ENCODE measurements at places on chromosomes 7 and 10. TPM values are rescaled to one million over a fixed set of nuclear protein-coding genes. Genes with fewer than 3 reads are reported as not detected.

- no peaks in the 10 kb centered on the region for H3K4me1 ChIP-seq
- no peak overlapping the region for H3K4me3 ChIP-seq
- H3K36me3 ChIP-seq, result no peaks in the 10 kb centered on the region
- peaks cover 23% of the 10 kb centered on the region for H3K27me3 ChIP-seq
- no peak overlapping the region for H3K27ac ChIP-seq
These were observed 434.4 kb upstream of the MGMT start for GRCh38 chr10:129032372-129033313.

GRCh38 chr7:48106906-48107659 lies 18.0 kb downstream of the UPP1 start:
- no peaks in the 10 kb centered on the region for H3K36me3 ChIP-seq
- H3K27me3 ChIP-seq, result no peaks in the 10 kb centered on the region
- no peak overlapping the region for H3K27ac ChIP-seq
- peaks cover 4% of the 10 kb centered on the region for H3K4me1 ChIP-seq
- H3K4me3 ChIP-seq, result no peak overlapping the region

DNA sequence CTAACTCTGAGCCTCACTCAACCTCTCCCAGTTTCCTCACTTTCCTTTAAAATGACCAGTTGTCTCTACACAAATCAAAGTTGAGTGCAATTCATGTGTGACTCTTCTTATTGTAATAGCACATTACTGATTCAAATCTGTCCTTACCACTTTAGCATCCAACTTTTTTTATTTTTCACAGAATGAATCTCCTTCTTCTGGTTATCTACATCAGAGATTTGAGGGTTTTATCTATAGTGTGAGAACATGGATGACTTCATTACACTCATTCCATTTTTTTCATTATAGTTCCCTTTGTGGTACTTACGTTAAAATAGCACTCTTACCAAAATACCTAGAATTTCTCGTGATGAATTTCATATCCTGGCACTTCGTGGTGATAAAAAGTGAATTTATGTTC lies 43.3 kb downstream of the RTKN2 start:
- DNase-seq, result no peak
- H3K27me3 ChIP-seq, result no peaks in the 10 kb centered on the region
- H3K36me3 ChIP-seq, result no peaks in the 10 kb centered on the region
- H3K27ac ChIP-seq, result no peak overlapping the region

DNA sequence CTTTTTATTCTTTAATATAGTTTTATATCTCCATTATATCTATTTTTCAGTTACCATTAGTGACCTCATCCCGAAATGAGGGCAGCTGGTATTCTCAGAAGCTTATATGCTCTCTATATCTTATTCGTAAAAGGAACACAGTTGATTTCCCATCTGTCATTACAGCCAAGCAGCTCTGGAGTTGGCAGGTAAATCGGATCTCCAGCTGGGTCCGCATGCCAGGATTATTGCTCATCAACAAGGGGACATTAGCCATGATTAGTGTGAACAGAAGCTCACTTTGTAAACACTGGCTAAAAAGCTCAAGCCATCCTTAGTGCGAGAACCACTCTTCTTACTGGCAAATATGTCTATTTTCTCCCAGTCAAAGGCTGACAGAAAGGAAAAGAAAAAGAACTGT lies 180.3 kb downstream of the NPSR1 start:
- H3K27me3 ChIP-seq, result no peaks in the 10 kb centered on the region
- no peaks in the 10 kb centered on the region for H3K36me3 ChIP-seq
- DNase-seq, result no peak
- H3K4me1 ChIP-seq, result no peaks in the 10 kb centered on the region
- no peak overlapping the region for H3K4me3 ChIP-seq

- H3K27me3 ChIP-seq, result no peaks in the 10 kb centered on the region
- H3K36me3 ChIP-seq, result no peaks in the 10 kb centered on the region
- H3K4me1 ChIP-seq, result peaks cover 6% of the 10 kb centered on the region
- DNase-seq, result no peak
- no peak overlapping the region for H3K27ac ChIP-seq
These were observed 129.6 kb downstream of the TNS3 start for GRCh38 chr7:47452295-47452694.

- no peaks in the 10 kb centered on the region for H3K36me3 ChIP-seq
- H3K4me1 ChIP-seq, result no peaks in the 10 kb centered on the region
- H3K27ac ChIP-seq, result no peak overlapping the region
- no peaks in the 10 kb centered on the region for H3K27me3 ChIP-seq
- no peak overlapping the region for H3K4me3 ChIP-seq
These were observed 1676.7 kb downstream of the REEP3 start for GRCh38 chr10:65197935-65198334.

DNA sequence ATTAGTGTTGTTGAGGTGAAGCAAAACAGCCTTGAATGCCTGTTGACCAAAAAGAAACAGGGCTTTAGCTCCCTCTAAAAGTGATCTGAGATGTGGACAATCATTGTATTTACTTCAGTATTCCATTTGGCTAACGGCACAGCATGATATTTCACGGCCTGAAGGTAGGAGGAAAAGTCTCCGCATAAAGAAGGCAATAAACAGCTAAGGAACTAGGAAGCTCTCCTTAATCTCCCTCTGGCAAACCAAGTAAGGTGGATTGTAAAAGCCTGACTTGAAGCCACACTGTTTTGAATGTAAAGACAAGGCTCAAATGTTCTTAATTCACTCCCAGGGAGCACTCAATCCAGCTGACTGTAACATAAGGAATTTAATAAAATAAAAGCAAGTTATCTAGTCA lies 160.0 kb upstream of the ZNF804B start:
- no peaks in the 10 kb centered on the region for H3K4me1 ChIP-seq
- no peak overlapping the region for H3K27ac ChIP-seq
- H3K36me3 ChIP-seq, result no peaks in the 10 kb centered on the region
- no peak overlapping the region for H3K4me3 ChIP-seq

GRCh38 chr10:23324351-23324750 lies 20.2 kb downstream of the C10orf67 start:
- no peaks in the 10 kb centered on the region for H3K27me3 ChIP-seq
- DNase-seq, result no peak
- H3K4me1 ChIP-seq, result no peaks in the 10 kb centered on the region
- no peak overlapping the region for H3K4me3 ChIP-seq

GRCh38 chr7:16606704-16607103 lies 38.9 kb downstream of the ANKMY2 start:
- no peaks in the 10 kb centered on the region for H3K27me3 ChIP-seq
- H3K27ac ChIP-seq, result no peak overlapping the region
- DNase-seq, result no peak

GRCh38 chr10:3068201-3068967 lies 1.0 kb downstream of the PFKP start:
- H3K4me3 ChIP-seq, result peak overlapping the region; percentile 84
- H3K36me3 ChIP-seq, result peaks cover 12% of the 10 kb centered on the region
- no peaks in the 10 kb centered on the region for H3K4me1 ChIP-seq
- H3K27ac ChIP-seq, result peak overlapping the region; percentile 60
- peaks cover 42% of the 10 kb centered on the region for H3K27me3 ChIP-seq

DNA sequence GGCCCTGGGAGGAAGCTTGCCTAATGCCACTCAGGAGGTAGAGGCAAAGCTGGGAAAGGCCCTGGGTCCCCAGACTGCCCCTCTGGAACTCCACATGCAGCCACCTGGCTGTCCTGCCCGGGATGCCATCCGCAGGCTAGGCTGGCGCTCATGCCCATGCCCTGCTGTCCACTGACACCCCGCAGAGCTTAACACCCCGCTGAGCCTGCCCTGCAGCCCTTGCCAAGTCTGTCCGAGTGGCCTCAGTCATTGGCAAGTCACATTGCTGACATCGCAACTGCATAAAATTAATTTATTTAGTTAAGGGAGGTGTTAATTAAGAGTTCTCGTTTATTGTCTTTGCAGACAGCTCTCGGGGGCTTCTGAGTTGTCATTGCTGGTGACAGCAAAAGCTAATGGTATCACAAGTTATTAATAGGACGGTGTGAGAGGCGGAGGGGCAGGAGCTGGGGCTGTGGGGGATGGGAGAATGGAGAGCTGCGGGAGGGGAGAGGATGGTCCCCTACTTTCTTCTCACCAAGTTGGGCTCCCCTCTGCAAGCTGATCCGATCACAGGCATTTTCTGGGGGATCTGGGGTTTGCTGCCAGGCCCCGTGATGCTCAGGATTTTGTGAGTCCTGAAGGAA lies 55.6 kb upstream of the PCBD1 start:
- no peak for DNase-seq
- no peak overlapping the region for H3K27ac ChIP-seq
- H3K36me3 ChIP-seq, result no peaks in the 10 kb centered on the region
- no peaks in the 10 kb centered on the region for H3K27me3 ChIP-seq
- H3K4me3 ChIP-seq, result no peak overlapping the region
- peaks cover 2% of the 10 kb centered on the region for H3K4me1 ChIP-seq

GRCh38 chr7:50854247-50854646 lies 71.6 kb upstream of the GRB10 start:
- no peak for DNase-seq
- no peaks in the 10 kb centered on the region for H3K36me3 ChIP-seq
- H3K4me1 ChIP-seq, result no peaks in the 10 kb centered on the region
- no peaks in the 10 kb centered on the region for H3K27me3 ChIP-seq
- no peak overlapping the region for H3K27ac ChIP-seq
- H3K4me3 ChIP-seq, result no peak overlapping the region

DNA sequence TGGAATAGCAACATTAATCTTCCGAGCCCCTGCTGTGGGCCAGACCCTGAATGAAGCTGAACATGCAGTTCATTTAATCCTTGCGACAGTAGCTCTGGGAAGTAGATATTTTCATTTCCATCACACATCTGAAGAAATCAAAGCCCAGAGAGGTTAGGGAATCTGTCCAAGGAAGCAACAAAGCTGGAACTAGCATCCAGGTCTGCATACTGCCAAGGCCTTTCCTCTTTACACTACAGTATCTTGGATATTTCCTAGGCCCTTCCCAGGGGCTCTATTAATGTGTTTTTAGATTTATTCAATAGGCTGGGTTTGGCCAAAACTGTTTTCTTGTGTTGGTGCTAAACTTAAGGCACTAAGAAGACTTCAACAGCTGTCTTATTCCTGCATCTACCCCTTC lies 48.1 kb downstream of the FAM13C start:
- no peak for DNase-seq
- no peak overlapping the region for H3K27ac ChIP-seq
- H3K4me1 ChIP-seq, result no peaks in the 10 kb centered on the region
- H3K4me3 ChIP-seq, result no peak overlapping the region
- H3K36me3 ChIP-seq, result no peaks in the 10 kb centered on the region

- H3K4me3 ChIP-seq, result no peak overlapping the region
- no peaks in the 10 kb centered on the region for H3K36me3 ChIP-seq
- H3K27ac ChIP-seq, result no peak overlapping the region
- no peak for DNase-seq
- no peaks in the 10 kb centered on the region for H3K4me1 ChIP-seq
- H3K27me3 ChIP-seq, result no peaks in the 10 kb centered on the region
These were observed 7.0 kb downstream of the ANXA7 start for GRCh38 chr10:73406846-73407245.

DNA sequence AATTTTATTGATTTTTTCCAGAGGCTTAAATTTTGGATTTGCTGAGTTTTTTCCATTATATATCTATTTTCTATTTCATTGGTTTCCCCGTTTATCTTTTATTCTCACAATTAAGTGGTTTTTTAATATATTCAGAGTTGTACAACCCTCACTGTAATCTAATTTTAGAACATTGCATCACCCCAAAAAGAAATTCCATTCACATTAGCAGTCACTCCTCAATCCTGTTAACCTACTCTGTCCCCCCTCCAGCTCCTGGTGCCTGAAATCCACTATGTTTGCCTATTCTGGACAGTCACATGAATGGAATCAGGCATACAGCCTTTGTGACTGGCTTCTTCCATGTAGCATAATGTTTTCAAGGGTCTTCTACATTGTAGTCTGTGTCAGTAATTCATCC lies 55.8 kb upstream of the ITGA8 start:
- H3K4me3 ChIP-seq, result no peak overlapping the region
- H3K27me3 ChIP-seq, result no peaks in the 10 kb centered on the region
- no peak for DNase-seq
- peaks cover under 1% of the 10 kb centered on the region for H3K36me3 ChIP-seq
- no peak overlapping the region for H3K27ac ChIP-seq

Gene GNGT1
- total RNA-seq, result 0.76 TPM

Gene DRGX
- total RNA-seq, result 0.05 TPM

Gene TUBB8
- 0.05 TPM for total RNA-seq

Gene NPFFR1
- total RNA-seq, result 0.05 TPM

Gene NUTM2E
- total RNA-seq, result 0.42 TPM

Gene RHEB
- 90.8 TPM for total RNA-seq

Gene SKIDA1
- total RNA-seq, result 0.85 TPM
